ENCODE measurements at places on chromosomes 3 and 15.

GRCh38 chr3:59839283-59839682, 789.5 kb upstream of the CFAP20DC start:
- no peak for DNase-seq

DNA sequence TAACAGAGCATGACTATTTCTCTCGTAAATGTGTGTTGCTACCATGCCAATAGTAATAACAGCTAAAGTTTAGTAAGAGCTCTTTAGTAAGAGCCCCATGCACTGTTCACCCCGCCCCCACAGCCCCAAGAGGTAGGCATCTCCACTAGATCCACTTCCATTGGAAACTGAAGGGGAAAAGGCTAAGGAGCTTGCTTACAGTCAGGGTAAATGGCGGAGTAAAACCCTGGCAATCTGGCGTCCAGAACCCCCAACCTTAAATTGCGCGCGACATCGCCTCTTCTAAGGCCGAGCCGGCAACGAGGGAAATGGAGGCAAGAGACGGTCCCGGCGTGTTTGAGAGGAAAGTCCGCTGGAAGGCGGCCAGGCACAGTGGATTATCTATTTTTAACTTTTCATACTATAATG, 654 bp upstream of the C3orf38 start:
- DNase-seq: no peak

- DNase-seq: no peak
These were observed 251.9 kb downstream of the TJP1 start for GRCh38 chr15:29570121-29570947.

GRCh38 chr15:62896380-62896866, 146.1 kb upstream of the TPM1 start:
- DNase-seq: no peak

GRCh38 chr3:171101982-171102641, 75.6 kb upstream of the SLC2A2 start:
- DNase-seq: no peak

- no peak for DNase-seq
These were observed 116.7 kb downstream of the FHIT start for GRCh38 chr3:61134532-61134931.

GRCh38 chr3:193922034-193922774, 213.7 kb upstream of the HES1 start:
- DNase-seq: no peak

DNA sequence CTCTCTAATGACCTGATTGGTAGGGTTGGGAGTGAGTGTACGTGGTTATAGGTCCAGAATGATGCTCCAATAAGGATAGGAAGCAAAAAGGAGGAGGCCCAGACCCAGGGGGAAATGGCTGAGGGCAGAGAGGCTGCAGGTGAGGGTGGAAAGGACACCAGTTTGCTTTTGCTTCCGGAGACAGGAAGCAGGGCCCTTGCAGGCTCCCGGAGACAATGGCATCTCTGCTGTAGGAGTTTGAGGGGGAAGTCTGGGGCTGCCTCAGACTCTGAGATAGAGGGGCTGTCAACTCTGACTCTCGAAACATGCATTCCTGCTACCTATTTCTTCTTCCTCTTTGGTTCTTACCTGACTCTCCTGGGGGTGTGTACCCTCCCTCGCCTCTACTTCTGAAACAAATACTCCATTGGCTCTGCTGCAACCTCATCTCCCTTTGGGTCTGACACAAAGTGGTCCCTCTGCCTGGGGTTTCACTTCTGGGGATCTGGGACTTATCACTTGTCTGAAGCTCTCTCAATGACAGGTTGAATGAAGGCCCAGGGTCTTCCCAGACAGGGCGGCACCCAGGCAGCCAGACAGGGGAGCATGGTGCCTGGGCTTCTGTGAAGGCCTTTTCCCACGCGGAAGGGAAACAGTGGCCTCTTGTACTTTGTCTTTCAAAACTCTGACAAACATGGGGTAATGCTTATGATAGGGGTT, 61.5 kb downstream of the CHRD start:
- DNase-seq: no peak

DNA sequence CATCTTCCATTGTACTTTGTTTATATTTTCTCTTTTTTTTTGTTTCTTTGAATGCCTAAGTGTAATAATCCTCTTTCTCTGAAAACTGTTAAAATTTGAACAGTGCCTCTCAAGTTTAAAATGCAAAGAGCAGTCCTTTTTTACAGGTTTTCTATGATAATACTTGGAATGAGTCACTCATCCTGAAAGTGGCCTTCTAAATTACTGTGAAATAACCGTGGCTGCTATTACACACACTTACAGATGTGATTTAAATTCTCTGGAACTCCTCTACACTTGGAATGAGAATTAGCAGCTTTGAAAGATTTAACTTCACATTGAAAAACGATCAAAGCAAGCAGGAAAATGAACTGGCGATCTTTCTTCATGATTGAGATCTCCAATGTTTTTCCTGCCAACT, 105.9 kb downstream of the ROBO1 start:
- DNase-seq: no peak

- DNase-seq: no peak
These were observed 126.5 kb downstream of the SUCNR1 start for GRCh38 chr3:151999936-152000335.

GRCh38 chr3:63988943-63989342, 34.4 kb downstream of the PSMD6 start:
- no peak for DNase-seq

- DNase-seq: no peak
These were observed 146.3 kb downstream of the PLCL2 start for GRCh38 chr3:17030956-17031652.

Measured in thoracic aorta (tissue), 2 donors.